Daoy (cell line): ENCODE measurements at places on chromosomes 12 and 14. TPM values are rescaled to one million over a fixed set of nuclear protein-coding genes. Genes with fewer than 3 reads are reported as not detected.

DNA sequence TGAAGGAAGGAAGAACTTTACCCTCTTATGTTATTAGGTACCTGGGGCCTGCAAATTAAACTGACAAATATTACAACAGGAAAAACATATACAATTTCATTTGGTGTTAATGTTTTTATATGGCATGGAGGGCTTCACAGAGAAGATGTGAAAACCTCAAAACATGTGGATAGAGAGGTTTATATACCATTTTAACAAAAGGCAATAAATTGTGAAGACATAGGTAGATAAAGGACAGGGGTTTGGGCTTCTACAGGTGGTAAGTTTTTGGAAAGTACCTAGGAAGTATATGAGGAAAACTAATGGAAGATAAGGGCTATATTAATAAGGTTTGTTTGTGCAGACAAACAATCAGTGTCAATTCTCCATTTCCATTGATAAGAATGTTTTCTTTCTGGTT lies 95.1 kb upstream of the ATF7IP start:
- DNase-seq: no peak

Gene C14orf93
- 4.6 and 7.8 TPM in 2 replicates for total RNA-seq

Gene TBX3
- 13.7 and 15.3 TPM in 2 replicates for total RNA-seq

DNA sequence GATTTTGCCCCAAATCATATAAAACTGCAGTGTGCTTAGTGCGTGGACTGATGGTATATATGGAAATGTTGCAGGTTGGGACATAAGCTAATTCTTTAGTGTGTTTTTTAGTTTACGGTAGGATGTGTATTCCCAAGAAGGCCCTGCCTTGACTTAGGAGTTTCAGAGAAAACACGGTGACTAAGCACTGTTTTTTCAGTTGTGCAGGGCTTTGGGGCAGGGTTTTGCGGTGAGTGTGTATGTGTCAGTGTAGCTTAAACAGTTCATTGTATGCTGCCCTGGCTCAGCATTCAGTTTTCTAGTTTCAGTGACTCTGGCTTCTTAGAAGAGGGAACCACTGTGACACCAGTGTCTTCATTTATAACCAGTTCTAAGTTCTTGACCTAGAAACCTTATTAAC lies 101.2 kb downstream of the AKAP6 start:
- DNase-seq: peak; percentile 79

Gene CCDC198
- 0.46 TPM in 1 of 2 replicates, not detected in the other for total RNA-seq

- no peak for DNase-seq
Observed at GRCh38 chr12:2383325-2384028, 330.7 kb downstream of the CACNA1C start.

Gene GDF11
- 1.5 and 2.5 TPM in 2 replicates for total RNA-seq

- DNase-seq: no peak
Observed at GRCh38 chr14:51848120-51848519, 12.3 kb upstream of the GNG2 start.

GRCh38 chr12:16563504-16563903 lies 42.5 kb downstream of the LMO3 start:
- no peak for DNase-seq

DNA sequence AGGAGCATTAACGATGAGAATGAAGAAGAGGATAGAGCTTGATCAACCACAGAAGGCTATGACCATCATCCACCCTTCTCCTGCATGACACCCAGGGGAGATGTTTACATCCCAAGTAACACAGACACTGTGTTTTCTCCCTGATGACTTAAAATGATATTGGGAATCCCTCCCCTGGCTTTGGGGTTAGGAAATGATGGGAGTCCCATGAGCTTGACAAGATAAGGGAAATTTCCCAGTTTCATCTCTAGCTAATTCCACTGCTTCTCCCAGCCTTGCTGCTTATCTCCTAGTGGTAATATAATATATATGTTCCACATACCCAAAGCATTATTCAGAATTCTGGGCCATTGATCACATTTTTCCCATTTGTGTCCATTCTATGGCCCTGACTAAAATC lies 4.0 kb upstream of the OR6S1 start:
- no peak for DNase-seq
